ENCODE measurements at places on chromosomes 7 and 10.
A peak's percentile ranks its signal among the peaks of the same experiment; 100 is the strongest.

- peak; percentile 37 for DNase-seq
Measured at GRCh38 chr10:24622781-24623301, 100.8 kb downstream of the ARHGAP21 start.

GRCh38 chr7:142851919-142852318, 3.0 kb upstream of the EPHB6 start:
- no peak for DNase-seq

GRCh38 chr7:143901332-143901667, 676 bp downstream of the TCAF1 start:
- DNase-seq = no peak

- DNase-seq = no peak
Measured at GRCh38 chr7:107130487-107131220, 38.1 kb upstream of the HBP1 start.

- no peak for DNase-seq
Measured at GRCh38 chr10:69224862-69225657, 4.9 kb downstream of the HKDC1 start.

GRCh38 chr10:8721650-8722049, 667.2 kb downstream of the GATA3 start:
- DNase-seq = no peak

GRCh38 chr7:24932815-24933214, 47.2 kb downstream of the OSBPL3 start:
- no peak for DNase-seq

All from hippocampal formation (tissue), 2 donors.